ENCODE measurements at places on chromosomes 16 and 17. TPM values are rescaled to one million over a fixed set of nuclear protein-coding genes. Genes with fewer than 3 reads are reported as not detected.

DNA sequence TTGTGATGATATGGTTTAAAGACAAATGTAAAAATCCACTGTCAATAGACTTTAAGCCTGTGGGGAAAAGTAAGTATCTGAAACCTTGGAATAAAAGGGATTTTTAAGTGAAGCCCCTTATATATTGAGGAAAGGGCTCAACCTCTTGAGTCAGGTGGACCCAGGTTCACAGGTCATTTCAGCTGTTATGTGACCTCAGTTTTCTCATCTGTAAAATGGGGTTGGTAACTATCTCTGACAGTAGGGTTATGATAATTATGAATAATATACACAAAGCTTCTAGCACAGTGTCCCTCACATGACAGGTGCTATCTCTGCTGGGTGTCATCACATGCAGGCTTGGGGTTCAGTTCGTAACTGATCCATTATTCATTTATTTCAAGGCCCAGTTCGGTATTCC, 57.0 kb downstream of the USP10 start:
- DNase-seq: no peak

QPRT gene
- polyA plus RNA-seq: 6.1 TPM

CTRB2 gene
- polyA plus RNA-seq: 12.7 TPM

HID1 gene
- polyA plus RNA-seq: 6.1 TPM

- DNase-seq: no peak
These were observed 19.5 kb upstream of the USP10 start for GRCh38 chr16:84680165-84680842.

DNA sequence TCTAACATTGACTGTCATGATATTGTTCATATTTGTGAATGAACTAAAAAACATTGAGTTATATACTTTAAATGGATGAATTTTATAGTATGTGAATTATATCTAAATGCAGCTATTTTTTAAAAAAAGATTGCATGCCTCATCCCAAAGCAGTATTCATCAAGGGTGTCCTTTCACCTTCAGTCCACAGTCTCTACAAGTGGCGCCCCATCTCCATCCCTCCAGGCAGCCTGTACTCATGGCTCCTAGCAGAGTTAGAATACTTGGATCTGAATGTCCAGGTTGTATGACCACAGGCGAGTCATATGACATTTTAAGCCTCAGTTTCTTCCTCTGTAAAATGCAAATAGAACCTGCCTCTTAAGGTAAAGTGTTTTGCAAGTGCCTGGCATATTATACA, 69.8 kb downstream of the TMEM100 start:
- DNase-seq: no peak

DNA sequence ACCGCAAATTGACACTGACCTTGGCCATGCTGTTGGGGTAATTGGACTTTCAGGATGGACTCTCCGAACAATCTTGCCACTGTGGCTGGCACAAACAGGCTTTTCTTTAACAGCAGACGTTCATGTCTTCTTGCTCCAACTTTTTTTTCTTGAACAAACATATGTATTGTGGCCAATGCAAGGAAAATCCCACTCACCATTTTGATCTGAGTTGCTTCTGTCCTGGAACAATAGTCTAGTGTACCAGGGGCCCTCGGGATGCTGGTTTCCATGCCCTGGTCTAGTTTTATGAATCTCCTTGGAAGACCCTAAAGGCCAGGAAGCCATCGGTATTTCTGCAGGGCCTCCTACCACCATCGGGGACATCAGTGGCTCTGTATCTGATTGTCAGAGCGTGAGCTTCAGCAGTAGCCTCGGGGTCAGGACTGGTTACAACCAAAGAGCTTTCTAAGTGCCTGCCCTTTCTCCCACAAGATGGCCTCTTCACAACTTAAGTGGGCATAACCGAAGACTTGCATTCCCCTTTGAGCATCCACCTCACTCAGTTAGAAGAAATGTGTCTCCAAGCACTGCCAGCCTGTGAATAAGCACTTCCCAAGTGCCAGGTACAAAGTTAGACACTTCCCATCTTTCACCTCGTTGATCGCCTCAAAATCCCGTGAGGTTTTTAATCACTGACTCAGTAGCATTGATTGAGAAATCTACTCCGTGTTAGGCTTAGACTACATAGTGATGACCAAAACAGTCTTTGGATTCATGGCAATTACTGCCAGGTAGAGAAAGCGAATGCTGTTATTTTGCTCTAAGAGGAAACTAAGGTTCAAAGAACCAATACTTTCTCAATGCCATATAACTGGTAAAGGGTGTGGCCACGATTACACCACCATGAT, 87.0 kb upstream of the TBX2 start:
- DNase-seq: no peak

DNA sequence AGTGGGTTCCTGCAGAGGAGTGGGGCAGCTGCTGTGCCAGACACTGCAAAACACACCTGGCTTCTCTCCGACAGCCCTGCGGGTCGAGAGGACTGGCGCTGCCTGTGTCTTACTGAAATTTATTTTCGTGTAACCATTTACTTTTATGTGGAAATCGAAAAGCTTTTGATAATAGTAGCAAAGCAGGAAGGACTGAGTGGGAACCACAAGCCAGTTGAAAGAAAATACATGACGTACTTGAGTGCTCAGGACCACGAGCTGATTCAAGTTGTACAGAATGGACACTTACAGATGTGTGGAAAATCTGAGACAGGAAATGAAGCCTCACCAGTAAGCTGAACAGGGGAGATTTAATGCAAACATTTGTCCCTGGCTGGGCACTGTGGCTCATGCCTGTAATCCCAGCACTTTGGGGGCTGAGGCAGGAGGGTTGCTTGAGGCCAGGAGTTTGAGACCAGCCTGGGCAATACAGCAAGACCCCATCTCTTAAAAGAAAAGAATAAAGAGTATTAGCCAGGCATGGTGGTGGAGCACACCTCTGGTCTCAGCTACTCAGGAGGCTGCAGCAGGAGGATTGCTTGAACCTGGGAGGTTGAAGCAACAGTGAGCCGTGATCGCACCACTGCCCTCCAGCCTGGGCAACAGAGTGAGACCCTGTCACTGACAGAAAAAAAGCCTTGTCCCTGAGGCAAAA, 11.3 kb upstream of the RPL13 start:
- DNase-seq: no peak

DNA sequence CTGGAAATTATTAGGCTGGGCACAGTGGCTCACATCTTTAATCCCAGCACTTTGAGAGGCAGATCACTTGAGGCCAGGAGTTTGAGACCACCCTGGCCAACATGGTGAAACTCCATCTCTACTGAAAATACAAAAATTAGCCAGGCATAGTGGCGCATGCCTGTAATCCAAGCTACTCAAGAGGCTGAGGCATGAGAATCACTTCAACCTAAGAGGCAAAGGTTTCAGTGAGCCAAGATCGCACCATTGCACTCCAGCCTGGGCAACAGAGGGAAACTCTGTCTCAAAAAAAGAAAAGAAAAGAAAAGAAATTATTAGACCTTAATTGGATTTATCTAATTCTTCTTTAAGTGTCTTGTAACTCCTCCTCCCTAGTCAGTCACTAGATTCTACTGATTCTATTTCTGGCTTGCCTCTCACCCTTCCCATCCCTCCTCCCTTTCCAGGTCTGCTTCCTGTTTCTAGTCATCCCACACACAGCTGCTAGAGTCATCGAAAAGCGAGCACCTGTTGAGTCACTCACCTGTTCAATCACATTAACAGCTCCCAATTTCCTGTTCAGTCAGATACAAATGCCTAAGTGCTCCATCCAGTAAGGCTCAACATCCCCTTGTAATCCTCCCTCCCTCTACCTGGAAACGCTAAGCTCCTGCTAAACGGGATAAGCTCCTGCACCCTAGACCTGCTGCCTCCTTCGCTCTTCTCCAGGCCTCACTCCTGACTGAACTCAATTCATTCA, 34.6 kb downstream of the ERN1 start:
- no peak for DNase-seq

RNF135 gene
- polyA plus RNA-seq: 16.8 TPM

EIF1 gene
- polyA plus RNA-seq: 801 TPM

DNA sequence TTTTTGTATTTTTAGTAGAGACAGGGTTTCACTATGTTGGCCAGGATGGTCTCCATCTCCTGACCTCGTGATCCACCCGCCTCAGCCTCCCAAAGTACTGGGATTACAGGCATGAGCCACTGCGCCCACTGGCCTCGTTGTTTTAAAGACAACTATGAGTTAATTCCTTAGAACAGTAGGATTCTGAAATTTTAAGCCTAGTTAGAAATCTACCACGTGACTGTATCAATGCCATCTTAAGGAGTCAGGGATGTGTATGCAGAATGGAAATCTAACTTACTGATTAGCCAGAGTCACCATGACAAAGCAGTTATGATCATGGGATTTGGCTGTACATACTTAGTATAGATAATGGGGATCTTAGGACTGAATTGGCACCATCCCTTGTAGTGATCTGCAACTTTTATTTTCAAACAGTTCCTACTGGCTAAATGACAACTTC, 2.8 kb downstream of the CEP20 start:
- DNase-seq: no peak

DNA sequence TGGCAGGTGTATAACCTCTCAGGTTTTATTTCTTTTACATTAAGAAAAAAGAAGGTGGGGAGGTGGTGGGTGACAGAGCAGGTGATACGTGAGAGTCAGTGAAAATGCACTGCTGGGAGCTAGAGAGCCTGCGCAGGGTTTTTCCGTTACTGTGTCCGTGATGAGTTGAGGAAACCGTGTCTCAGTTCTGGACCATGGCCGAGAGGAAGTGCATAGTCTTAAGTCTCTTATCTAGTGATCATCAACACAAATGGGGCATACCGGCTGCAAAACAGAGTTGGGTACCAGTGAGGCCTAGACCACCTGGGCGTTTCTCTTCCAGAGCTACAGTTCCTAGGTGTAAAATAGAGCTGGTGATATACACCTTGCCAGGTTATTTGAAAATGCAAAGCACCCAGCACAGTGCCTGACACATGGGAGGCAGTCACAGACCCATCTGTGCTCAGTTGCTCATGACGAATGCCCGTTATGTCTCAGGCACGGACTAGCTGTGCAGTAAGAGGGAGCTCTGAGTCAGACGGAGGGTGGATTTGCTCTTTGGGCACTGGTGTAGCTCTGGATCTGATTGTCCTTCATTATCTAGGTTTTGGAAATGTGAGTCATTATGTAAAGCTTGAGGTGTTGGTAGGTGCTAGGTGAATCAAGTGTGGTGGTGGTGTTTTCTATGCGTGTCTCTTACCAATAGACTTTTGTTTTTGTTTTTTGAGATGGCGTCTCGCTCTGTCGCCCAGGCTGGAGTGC, 60.9 kb downstream of the RPTOR start:
- DNase-seq: no peak

DNA sequence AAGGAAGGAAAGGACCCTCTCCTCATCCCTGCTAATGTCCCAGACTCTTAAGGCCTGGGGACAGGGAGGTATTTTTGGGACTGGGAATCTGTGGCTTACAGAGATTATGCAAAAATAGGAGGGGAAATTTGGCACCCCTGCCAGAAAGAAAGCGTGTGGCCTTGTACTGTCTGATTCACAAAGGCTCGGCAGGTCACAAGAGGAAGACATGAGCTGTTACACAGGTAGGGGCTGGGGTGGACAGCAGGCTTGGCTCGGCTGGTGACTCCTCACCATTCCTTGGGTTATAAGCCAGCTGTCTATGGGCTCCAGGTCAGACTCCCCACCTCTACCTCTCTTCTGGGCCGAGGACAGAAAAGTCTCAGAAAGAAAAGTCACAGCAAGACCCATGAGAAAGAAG, 20.7 kb upstream of the SREBF1 start:
- DNase-seq: no peak

WDR81 gene
- polyA plus RNA-seq: 13.1 TPM

DNA sequence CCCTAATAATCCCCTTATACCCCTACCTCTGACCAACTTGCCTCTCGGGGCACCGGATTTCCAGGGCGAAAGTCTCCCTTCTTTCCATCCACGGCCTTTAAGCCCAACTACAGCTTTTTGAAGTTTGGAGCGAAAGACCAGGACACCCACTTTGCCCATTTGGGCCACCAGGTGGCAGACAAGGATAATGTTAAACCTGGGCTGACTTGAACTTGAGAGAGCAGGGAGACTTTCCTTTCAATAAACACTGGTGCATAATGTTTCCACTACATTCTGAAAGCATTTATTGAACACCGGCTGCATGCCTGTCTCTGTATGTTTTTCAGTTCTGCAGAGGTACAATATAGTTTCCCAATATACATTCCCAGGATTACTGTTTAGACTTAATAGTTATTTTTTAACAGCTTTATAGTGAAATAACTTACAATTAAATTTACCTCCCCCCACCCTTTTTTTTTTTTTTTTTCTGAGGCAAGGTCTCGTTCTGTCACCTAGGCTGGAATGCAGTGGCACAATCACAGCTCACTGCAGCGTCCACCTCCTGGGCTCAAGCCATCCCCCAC, 6.9 kb upstream of the CES3 start:
- peak; percentile 79 for DNase-seq

RPL19 gene
- polyA plus RNA-seq: 2,950 TPM

GRCh38 chr17:48549281-48549630, 4.3 kb upstream of the HOXB2 start:
- DNase-seq: no peak

DNA sequence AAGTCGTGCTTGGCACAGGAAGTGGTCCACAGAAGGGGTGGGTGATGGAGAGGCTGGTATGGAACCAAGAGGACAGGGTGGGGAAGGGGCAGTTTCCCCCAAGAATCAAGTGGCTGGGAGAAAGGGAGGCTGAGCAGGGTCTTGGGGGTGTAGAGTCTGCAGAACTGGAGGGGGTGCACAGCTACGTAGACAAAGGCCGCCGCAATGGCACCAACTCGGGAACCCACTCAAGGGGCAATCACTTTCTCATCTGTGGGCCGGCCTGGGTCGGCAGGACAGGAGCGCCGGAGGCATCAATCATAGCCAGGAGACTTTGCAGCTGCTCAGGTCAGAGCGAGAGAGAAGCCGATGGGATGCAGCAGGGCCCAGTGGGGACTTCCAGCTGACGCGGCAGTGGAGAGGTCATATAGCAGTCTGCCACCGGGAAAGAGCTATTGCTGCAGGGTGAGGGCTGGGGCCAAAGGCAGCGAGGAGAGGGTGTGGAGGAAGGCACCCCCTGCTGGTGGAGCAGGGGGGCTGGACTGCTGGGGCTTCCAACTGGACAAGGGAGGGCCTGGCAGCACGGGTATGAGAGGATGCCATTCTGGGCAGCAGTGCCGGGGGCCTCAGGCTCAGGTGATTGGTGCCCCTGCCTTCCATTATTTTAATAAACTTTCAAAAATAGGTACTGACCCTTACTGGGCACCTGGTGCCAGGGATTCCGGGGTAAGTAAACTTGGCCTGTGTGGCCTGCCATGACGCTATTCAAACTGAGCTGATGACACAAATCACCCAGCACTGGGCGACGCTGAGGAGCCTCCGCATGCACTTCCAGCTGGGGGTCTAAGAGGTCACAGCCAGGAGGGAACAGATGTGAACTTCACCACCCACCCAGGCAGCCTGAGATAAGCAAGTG, 52.5 kb upstream of the MTSS2 start:
- peak; percentile 77 for DNase-seq

TPSG1 gene
- polyA plus RNA-seq: not detected

All from aorta (tissue), 5 donors.